ENCODE measurements at places on chromosomes 3 and 15.

DNA sequence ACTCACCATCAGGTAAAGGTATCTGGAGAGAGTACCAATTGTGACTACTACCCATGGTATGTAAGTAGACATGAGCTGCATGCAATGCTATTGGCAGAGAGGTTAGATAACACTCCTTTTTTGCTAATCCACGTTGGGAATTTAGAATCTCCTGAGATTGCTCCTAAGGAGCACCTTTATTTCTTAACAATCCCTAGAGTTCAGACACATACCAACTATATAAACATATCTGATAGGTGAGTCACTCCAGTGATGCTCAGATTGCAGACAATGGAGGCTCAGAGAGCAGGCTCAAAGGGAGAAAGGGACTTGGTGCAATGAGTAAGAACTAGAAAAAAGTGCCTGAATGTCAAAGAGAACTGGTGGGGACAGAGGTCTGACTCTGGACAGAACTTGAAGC lies 47.0 kb upstream of the LRRFIP2 start:
- no peak for DNase-seq

DNA sequence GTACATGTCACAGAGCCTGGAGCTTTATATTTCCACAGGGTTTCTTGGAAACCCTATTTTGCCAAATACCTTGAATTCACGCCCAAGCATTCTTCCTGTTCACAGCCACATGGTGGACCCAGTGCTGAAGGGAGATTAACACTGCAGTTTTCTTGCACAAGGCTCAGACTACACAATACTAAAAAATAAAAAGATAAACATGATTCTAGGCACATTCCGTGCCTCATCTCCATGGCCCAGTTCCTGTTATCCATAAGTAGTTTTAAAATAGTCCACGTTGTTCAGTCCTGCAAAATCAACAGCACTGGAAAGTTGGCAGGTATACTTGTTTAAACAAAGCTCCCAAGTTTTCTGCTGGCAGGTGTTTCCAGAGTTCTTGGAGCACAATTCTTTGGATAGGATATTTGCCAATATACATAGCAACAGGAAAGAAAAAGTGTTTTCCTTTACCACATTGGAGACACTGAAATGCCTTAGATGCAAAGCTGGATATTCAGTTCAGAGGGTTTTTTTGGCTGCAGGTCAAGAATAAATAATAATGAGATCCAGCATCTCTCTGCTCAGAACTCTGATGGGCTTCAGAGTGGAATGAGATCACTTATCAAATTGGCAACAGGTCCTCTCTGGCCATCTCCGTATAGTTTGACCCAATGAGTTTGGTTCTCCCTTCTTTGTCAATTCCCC lies 88.1 kb upstream of the TGFBR2 start:
- DNase-seq = no peak

- DNase-seq = no peak
Measured at GRCh38 chr3:155785662-155786295, 20.3 kb downstream of the C3orf33 start.

GRCh38 chr3:158430448-158430847 lies 140.5 kb upstream of the MLF1 start:
- DNase-seq = no peak

- DNase-seq = no peak
Measured at GRCh38 chr3:40766396-40766795, 241.6 kb downstream of the ZNF621 start.

- DNase-seq = no peak
Measured at GRCh38 chr3:121855555-121855954, 20.5 kb downstream of the EAF2 start.

GRCh38 chr15:47862402-47862801 lies 145.1 kb downstream of the SEMA6D start:
- DNase-seq = no peak

DNA sequence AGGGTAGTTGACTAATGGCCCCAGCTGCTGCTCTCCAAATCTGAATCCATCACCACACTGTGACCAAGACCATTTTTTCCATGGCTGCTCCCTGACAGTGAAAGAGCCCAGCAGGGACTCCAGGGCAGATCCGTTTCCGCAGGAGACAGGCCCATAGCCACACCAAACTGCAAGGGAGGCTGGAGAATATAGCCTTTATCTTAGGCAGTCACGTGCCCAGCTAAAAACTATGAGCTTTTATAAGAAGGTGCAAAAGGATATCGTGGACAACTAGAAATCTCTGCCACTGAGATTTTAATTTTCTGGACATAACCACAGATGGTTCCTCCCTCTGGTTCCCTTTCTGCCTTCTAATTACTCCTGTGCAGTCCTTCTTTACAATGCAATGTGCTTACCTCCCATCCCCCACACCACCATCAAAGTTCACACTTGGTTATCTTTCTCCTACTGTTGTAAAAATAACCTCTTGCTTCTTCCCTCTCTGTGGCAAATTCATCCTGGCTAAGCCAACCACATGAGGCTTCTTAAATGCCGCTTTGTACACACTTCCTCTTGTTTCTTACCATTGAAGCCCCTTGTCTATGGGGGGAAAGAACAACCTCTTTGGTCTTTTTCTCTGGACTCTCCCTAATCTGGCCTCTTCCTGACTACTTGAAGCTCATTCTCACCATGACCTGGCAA lies 233.7 kb downstream of the SHQ1 start:
- DNase-seq = no peak

GRCh38 chr3:25288413-25288812 lies 139.7 kb upstream of the RARB start:
- DNase-seq = no peak

DNA sequence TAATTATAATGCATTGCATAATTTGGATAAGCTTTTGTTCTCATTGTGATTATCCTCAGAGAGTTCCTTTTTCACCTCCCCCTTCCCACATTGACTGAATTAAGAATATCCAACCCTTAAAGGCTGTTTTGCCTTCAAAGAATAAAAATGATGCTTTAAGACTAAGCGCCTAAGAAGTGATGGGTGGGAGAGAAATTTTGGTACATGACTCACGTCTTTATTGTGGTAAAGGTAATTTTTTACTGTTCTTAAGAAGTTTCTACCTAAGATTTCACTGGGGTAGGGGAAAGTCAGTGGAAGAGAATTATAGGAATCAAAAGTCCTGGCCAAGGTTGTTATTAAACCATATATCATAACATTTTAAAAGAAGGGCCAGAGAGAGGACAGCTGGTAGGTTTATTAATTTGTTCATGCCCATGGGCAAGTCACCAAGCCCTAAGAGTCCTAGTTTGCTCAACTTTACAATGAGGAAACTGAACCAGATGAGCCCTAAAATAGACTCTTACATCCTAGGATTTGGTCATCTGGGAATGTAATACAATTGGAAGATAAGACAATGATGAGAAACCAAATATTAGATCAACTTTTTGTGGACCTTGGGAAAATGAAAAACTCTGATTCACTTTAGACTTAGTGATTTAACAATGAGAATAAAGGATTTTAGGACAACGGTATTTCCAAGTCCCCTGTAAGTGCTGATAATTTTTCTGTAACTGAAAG lies 101.1 kb upstream of the RASGRP1 start:
- DNase-seq = no peak

DNA sequence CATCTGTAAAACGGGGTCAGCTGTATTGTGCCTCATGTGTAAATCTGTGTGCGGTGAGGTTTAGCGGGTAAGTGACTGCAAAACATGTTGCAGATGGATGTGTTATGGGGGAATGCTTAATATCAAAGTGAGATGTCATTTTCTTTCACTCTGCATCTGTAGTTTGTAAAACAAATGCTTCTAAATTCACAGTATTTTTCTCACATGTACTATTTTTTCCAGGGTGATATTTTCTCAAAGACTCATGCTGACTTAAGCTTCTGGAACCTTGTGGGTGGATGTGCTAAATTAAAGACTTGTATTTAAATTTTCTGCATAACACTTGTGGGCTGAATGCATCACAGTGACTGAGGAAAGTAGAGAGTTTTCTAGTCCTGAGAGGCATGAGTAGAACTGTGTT lies 115.2 kb upstream of the TP63 start:
- no peak for DNase-seq

- no peak for DNase-seq
Measured at GRCh38 chr3:113227146-113227545, 15.8 kb downstream of the BOC start.

GRCh38 chr3:94522488-94522887 lies 459.6 kb downstream of the NSUN3 start:
- no peak for DNase-seq

DNA sequence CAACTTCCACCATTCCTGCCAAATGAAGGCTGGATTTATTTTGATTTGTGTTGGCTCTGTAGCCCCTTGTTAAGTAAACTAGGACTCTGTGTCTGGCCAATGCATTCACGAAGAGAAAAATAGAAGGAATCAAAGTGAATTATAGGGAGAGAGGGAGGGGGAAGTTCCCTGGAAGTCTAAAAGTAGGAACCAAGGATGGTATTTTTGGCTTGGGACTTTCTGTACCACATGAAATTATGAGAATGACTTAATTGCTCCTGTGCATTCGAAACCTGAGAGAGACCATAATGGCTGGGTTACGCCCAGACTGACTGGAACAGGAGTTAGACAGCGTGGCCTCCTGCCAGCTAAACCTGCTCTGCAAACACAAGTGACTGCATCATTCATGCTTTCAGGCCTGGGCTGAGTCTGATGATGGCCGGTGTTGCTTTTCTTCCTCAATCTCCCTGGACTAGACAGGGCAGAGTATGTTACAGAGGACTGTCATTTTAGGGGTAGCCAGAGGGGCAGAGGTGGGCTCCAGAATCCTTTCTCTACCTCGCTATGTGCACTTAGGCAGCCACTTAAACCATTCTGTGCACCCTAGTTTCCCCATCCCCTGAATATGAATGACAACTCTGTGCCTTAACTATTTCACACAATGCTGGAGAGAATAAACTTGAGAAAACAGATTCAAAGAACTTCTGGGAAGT lies 58.9 kb downstream of the MYO1E start:
- no peak for DNase-seq

GRCh38 chr3:130340766-130341165 lies 4.7 kb upstream of the COL6A5 start:
- DNase-seq = no peak

- peak; percentile 23 for DNase-seq
Measured at GRCh38 chr15:80076321-80077318, 17.1 kb downstream of the ZFAND6 start.

- DNase-seq = no peak
Measured at GRCh38 chr3:55795296-55795695, 308.2 kb upstream of the WNT5A start.

DNA sequence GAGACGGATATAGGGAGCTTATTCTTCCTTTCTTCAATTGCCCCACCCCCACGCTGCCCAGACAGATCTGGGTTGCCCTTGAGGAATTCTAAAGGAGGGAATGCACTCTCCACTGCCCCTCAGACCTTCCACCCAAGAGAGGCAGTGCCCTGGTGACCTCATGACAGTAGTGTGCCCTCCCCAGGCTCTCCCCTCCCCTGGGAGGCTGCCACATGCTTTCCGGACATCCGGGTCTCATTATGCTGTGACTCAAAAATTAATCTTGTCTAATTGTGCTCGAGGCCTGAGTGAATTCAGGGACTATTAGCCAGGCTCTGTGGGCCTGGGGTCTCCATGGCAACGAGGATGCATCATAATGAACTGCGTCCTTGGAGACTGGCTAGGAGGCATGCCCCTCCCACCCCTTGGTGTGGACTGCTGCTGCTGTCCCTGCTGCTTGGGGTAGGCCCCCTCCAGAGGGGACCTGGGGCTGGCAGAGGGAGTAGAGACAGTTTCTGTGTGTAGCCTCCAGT lies 20.8 kb downstream of the CORO2B start:
- no peak for DNase-seq

GRCh38 chr3:165193366-165194254 lies 2.6 kb downstream of the SLITRK3 start:
- DNase-seq = no peak

DNA sequence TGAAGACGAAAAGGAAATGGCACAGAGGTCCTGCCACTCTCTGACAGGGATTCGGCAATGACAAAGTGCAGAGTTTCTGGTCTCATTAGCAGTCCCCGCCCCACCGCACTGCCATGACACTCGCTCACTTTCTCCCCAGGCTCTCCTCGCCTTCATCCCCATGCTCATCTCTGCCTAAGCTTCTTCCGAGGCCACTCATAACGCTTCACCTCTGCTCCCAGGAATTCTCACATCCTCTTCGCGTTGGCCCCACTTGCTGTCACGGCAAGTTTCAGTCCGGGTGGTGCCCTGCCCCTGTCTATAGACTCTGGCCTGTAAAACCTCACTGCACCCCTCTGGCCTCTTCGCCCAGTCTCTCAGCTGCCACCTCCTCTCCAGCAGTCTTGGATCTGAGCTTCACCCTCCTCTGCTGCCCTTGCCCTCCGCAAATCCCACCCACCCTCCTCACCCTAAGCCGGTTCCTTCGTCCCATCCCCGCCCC lies 654 bp downstream of the RUBCN start:
- no peak for DNase-seq

DNA sequence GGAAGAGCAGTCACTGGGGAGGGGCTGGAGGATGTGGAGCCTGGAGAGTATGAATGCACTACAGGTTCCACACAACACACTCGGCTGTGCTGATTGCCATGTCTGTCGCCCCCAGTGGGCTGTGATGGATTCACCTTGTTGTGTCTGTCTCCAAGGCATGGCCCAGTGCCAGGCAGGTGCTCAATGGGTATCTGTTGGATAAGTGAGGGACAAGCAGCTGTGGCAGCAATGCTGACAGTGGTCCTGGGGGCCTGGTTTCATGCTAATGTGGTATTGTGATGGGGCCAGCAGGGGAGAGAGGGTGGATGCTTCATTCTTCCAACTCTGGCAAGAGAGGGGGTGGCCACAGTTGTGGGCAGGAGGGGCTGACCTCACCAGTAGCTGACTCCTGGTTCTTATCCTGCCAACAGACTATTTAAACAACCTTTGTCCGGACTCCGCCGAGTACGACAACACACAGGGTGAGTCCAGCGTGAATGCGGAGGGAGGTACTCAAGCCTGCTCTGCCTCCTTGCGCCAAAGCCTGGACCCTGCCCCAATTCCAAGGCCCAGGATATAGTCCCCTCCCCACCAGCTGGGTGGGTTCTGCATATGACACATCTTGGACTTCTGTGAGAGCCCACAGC lies 47.3 kb upstream of the NR2C2 start:
- no peak for DNase-seq

DNA sequence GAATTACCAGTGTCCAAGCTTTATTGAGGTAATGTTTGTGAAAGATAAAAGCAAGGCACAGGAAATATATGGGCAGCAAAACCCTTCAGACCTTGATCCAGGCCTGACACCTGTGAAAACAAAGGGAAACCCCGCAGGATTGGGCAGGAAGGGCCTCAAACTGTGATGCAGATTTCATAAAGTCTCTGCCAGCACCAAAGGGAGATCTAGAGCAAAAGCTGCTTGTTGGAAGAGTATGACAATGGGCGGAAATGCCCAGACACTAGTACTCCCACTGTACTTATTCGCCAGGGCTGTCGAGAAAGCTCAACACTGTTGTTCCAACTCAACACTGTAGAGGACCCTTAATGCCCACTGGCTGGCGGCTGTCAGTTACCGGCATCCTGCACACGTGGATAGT lies 207.9 kb downstream of the CD47 start:
- no peak for DNase-seq

GRCh38 chr3:124313621-124314020 lies 321.7 kb upstream of the ROPN1 start:
- DNase-seq = no peak
